ENCODE measurements at places on chromosomes 6 and 20.

DNA sequence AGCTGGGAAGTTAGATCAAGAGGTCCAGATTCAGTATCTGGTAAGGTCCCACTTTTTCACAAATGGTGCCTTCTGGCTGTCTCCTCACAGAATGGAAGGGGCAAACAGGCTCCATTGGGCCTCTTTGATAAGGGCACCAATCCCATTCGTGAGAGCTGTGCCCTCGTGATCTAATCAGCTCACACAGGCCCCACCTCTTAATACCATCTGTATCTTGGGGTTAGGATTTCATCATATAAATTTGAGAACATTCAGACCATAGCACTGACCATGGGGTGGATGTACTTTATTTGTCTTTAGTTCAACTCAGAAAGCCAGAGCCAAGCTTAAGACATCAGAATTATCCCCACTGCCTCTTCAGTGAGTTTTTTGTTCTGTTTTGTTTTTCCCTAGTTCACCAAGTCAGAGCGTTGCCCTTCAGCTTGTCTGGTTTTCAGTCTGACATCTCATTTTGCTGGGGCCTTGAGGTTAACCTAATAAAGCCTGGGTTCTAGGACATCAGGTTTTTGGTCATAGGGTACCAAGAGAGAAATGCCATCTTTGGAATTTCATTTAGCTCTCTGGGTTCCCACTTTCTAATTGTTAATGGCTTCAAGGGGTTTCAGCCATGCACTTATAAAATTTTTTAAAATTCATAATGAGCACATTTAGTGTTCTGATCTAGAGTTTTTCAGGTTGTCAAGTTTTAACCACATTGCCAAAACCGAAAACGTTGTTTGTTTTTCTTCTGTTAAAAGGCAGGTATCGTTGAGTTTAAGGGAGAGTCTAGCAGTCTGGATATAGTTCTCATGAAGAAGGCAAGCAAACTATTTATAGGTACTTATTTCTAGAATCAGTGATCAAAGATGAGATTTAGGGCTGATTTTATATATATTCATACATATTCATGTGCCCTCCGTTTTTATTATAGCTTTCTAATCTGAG lies 19.0 kb downstream of the SENP6 start:
- no peak for DNase-seq

DNA sequence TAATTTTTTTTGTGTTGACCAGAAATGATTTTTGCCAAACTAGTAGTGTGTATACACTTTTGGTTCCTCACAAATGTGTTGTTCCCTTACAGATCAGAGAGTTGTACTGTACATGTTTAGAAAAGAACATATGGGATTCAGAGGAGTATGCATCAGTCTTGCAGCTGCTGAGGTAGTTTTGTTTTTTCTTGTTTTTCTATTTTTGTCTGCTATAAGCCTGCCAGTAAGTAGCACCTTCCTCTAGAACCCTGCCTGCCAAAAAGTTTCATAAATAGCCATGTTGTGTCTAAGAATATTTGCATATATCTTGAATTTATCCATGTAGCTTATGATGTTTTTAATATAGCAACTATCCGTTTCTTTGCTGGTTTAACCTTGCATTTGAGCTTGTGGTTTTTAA lies 46.4 kb downstream of the ORC3 start:
- DNase-seq = no peak

DNA sequence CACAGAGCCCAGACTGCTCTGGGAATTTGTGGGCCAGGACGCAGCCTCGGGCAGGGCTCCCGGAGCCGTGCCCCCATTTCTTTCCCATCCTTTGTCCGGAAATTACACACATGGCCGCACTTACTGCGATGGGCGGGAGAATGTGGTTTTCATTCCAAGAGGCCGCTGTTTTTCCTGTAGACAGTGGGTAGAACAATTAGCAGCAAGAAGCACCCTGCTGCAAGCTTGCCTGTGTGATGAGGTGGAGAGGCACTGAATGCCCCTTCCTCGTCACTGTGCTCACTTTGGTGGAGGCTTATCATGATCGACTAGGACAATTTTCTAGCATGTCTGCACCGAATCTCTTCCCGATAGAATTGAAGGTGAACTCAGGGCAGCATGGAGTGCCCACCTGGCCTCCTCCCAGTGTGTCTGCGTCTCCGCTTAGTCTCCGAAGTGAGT lies 102.8 kb downstream of the DACT2 start:
- DNase-seq = no peak

DNA sequence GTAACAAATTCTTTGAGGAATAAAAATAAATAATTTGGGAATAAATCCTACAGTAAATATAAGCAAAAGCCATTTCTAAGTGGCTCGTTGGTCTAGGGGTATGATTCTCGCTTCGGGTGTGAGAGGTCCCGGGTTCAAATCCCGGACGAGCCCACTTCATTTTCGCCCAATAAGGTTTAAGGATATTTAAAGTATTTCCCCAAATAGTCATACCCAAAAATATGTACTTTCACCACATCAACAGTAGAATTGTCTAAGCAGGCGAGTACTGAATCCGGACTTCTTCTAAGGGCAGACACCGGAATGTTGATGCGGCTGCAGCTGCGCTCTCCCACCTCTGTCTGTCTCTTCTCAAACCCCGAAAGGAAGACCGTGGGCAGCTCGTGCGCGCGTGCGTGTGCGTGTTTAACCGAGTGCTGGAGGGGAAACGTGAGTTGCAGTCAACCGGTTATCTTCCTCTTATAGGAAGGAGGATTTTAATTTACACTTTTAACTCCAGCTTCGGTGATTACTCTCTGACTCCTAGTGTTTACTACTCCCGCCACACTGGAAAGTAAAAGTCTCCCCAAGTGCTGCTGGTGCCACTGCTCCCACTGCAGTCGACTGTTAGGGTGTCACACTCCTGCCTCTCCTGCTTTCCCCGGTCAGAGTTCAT lies 155.7 kb upstream of the PRSS16 start:
- peak; percentile 71 for DNase-seq

DNA sequence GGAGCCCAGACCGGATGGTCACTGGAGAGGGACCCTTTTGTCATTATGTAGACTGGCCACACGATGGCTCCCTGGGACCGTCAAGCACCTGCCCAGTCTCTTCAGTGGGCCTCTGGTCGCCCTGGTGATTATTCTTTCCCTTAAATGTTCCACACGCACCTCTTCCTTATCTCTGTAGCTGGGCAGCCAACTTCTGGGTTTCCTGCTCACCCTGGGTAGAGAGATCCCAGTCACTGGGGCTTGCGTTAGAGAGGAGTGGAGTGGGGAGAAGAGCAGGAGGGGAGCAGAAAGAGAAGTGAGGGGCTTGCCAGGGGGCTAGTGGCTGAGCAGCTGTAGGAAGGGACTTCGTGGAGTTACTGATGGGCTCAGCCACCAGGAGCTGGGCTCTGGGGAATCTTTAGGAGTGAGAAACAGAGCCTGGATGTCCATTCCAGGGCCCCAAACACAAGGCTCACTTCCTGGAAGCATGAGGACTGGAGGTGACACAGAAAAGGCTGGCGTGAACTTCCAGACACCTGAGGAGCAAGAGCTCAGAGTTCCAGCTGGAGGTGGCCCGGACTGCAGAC lies 150.1 kb downstream of the DHX35 start:
- peak; percentile 70 for DNase-seq

DNA sequence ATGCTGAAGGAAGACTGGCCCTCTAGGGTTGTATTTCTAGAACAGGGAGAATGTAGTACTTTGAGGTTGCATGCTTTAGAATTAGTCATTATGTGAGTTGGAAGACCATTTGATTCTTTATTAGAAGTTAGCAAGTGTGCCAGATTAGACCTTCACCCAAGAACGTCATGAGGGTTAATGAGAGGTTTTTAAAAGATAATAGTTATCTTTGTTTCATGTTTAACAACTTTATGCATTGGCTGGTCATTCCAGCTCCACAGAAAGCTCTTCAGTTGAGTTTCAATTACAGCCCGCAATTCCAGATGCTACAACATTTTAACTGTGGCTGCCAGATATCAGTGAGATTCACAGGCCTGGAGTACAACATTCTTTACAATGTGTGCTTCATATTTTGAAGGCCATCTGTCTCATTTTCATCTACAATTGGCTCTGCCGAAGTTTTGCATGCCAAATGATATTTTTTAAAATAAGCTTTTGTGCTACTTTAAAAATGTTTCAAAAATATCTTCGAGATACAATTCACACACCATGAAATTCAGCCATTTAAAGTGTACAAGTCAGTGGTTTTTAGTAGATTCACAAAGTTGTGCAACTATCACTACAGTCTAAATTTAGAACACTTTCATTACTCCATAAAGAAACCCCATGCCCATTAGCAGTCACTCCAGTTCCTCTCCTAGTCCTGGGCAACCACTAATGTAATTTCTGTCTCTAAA lies 61.1 kb upstream of the FBXO30 start:
- no peak for DNase-seq

DNA sequence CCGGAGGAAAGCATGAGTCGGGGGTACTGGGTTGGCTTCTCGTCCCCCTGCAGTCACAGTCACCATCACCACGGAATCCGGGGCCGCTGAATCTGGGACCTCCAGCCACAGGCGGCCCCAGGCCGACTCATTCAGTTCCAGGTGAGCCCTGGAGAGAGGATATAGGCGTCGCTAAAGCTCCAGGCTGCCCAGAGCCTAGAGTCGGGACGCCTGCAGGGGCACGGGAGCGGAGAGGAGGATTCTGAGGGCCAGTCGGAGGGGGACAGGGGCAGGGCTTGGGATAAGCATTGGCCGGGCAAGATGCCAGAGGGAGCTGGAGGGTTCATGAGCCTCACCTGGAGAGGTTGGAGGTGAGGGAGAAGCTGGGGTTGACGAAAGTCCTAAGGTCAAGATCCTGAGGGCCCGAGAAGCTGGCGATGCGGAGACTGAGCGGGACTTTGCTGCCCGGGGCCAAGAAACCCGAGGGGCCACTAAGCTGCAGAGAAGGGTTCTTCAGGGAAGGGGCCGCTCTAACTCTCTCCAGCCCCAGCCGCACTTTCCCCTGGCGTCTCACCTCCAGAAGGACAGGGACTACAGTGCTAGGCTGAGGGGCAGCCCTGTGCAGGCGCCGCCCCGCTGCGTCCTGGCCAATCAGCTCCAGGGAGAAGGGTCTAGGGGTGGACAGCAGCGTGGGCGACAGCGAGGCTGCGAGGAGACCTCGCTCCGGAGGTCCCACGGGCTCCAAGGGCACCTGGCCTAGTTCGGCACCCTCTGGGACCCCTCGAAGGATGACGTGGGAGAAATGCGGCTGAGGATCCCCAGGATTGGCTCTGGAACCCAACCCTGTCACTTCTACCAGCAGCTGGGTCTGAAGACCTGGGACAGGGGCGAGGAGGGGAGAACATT lies 3.7 kb downstream of the SAPCD1 start:
- peak; percentile 55 for DNase-seq

- DNase-seq = no peak
Observed at GRCh38 chr20:47730744-47731143, 54.5 kb downstream of the SULF2 start.

- DNase-seq = peak; percentile 24
Observed at GRCh38 chr6:163405412-163406309, 8.9 kb upstream of the QKI start.

GRCh38 chr6:170038251-170038650 lies 252.6 kb downstream of the DLL1 start:
- no peak for DNase-seq

DNA sequence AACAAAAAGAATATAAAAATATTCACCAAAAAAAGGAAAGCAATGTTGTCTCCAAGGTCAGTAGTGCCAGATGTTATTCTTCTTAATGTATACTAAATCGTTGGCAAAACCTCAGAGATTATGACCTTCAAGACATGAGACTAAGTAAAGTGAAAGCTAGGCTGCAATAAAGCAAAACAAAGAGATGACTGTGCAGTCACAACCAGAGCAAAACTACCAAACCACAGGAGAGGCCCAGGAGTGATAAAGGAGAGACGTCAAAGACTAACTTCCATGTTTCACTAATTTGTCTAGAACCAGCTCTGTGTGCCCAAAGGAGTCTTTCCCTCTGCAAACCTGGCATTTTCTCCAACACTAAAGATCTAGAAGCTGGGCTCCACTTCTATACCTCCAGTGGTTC lies 155.9 kb upstream of the POU3F2 start:
- no peak for DNase-seq

DNA sequence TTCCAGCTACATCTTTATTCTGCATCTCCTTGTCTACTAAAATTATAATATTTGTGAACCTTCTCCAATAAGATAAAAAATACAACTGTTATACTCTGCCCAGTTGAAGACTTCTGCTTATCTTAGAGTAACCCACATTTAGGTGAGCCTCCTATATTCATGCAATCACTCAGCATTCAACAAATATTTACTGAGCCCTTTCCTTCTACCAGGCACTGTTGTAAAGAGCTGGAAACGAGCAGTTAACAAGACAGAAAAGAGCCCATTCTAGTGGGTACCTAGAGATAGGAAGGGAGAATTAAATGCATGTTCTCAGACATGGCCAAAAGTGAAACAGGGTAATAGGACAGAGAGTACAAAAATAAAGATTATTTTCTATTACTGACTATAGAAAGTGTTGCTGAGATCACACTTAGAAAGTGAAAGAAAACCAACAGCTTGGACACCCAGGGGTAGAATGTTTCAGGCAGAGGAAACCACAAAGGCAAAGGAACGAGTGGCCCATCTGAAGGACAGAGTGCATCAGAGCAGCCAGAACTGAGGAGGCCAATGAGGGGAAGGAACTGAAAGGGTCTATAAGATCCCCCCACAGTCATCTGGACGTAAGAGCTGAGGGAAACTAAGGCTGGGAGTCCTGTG lies 50.8 kb upstream of the SMLR1 start:
- DNase-seq = no peak

- no peak for DNase-seq
Observed at GRCh38 chr6:159045801-159046200, 1.0 kb upstream of the TAGAP start.

DNA sequence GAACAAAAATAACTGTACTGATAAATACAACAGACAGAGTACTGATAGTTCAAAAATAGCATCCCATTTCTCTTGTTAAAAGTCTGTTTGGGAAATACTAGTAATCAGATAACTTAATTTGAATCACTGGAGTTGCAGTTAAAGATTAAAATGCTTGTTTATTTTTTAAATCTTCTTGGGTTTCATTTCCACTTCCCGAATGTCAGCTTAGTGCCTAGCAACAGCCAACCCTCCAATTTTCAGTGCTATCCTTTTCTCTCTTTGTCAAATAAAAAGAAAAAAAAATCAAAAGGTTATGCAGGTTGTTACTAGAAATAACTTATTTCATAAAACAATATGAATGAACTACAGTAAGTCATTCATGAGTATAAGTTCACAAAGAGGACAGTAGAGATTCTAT lies 257.7 kb upstream of the STXBP5 start:
- DNase-seq = no peak

- DNase-seq = no peak
Observed at GRCh38 chr6:45998524-45998923, 17.1 kb downstream of the CLIC5 start.

DNA sequence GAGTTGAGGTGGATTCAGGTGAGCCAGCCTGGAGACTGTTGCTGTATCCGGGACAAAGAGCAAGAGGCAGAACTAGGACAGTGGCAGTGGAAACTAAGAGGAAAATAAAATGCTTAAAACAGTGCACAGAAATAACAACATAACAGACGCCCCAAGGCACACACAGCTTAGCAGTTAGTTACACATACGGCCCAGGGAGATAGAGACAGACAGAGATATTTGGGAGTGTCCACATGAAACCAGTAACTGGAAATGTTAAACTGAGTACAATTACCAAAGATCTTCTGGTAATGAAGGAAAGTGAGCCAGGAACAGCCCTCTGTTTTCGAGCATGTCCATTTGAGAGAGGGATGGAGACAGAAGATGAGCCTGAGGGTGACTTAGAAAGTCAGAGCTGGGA lies 237.5 kb upstream of the QKI start:
- DNase-seq = no peak

- no peak for DNase-seq
Observed at GRCh38 chr6:56250266-56250665, 2.9 kb upstream of the COL21A1 start.

All from hepatic stellate cell (primary cell).